ENCODE measurements at places on chromosomes 1 and 21.

DNA sequence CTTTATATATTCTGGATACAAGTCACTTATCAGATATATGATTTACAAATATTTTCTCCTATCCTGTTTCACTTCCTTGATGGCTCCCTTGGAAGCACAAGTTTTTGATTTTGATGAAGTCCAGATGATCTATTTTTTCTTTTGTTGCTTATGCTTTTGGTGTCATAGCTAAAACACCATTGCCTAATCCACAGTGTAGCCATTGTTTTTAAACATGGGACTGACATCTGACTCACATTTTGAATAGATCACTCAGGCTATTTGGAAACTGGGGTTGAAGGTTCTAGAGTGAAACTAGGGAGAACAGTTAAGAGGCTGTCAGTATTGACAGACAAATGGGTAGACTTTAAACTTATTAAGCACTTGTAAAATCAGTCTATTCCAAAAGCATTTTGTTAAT lies 16.6 kb downstream of the AK4 start:
- no peak for DNase-seq

GRCh38 chr1:180527101-180527669 lies 24.8 kb upstream of the ACBD6 start:
- DNase-seq, result no peak

- no peak for DNase-seq
Observed at GRCh38 chr1:155210314-155211104, 2.0 kb downstream of the MTX1 start.

DNA sequence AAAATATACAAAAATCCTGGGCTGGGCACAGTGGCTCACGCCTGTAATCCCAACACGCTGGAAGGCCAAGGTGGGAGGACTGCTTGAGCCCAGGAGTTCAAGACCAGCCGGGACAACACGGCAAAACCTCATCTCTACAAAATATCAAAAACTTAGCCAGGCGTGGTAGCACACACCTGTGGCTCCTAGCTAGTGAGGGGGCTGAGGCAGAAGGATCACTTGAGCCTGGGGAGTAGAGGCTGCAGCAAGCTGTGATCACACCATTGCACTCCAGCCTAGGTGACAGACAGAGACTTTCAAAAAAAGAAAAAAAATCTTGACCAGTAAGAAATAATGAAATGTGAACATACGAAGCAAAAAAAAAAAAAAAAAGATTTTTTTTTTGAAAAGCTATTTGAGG lies 52.1 kb downstream of the ARID4B start:
- DNase-seq, result no peak

DNA sequence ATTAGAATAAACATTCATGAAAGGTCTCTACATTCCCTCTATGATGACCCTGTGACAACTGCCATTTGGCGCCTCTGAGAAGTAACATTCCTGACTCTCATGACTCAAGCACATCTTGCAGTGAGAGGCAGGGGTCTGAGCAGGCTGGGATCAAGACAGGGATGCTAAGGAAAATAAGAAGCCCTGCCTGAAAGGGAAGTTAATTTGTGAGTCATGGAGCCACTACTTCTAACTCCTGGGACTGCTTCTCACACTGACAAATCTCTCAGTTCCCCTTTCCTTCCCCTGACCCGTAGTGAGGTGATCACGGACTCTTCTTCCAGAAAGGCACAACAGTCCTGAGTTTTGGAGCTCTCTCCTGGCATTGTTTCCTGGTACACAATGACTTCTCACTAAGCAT lies 231.9 kb downstream of the TNR start:
- no peak for DNase-seq
